ENCODE measurements at places on chromosomes 4 and X.

DNA sequence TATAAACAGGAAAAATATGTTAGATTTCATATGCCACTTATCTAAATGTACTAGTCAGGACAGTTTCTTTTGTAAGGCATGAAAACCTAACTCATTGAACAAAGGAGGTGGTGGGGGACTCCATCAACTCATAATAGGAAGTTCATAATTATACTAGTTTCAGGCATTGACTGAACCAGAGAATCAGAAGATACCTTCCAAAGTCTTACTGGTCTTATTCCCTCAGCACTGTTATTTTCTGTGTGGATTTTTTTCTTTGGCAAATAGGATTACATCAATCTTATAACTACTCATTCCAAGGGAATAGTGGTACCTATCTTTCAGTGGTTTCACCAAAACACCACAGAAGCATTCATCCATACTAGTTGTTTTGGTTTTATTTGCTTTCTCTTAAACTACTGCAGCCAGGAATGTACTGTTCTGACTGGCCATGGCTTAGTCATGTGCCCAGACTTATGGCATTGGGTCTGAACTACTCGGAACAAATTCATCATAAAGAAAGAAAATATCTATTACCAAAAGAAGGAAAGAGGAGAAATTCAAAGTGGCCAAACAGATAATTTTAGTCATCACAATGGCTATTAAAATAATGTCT, 273.9 kb downstream of the ARAP2 start:
- DNase-seq = no peak

DNA sequence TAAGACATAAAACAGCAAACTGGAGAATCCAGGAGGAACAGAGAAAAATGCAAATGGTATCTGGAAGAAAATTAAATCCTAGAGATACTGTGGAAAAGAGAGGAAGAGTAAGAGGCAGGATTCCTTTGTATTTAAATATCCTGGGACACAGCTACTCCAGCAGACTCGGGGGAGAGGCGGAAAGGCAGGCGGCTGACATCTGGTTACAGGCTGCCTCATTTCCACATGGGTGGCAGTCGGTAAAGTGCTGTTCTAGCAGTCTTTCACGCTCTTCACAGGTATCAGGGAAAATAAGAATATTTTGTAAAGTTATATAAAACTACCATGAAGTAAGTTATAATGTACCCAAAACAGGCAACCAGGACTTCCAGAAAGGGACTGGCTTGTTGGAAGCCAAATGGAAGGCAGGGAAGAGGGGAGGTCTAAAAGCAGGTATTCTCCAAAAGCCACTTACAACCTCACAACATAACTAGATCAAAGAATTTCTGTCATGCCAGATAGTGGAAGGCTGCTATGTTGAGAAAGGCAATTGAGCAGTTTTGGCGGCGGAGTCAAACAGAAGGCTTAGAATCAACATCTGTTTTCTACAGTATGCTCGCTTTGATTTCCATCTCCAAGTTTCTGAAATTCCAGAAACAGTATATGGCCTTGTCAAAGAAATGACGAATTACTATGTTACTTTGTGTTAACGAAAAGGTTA, 1.3 kb upstream of the TIGD2 start:
- DNase-seq = no peak

DNA sequence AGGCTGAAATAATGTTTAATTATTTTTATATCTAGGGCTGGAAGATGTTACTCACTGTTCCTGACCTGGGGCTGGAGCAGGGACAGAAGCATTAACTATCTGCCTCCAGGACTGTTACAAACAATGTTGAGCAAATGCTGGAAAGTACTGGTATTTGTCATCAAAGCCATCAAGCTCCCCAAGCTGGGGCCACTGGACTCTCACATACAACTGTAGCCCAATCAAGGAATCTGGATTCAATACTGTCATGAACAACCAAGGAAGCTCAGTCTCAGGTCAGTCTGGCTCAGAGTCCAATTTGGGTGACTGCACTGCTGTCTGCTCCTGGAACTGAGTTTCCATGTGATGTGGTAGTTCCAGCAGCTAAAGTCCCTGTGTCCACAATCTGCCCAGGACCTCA, 50.4 kb downstream of the APOO start:
- no peak for DNase-seq

DNA sequence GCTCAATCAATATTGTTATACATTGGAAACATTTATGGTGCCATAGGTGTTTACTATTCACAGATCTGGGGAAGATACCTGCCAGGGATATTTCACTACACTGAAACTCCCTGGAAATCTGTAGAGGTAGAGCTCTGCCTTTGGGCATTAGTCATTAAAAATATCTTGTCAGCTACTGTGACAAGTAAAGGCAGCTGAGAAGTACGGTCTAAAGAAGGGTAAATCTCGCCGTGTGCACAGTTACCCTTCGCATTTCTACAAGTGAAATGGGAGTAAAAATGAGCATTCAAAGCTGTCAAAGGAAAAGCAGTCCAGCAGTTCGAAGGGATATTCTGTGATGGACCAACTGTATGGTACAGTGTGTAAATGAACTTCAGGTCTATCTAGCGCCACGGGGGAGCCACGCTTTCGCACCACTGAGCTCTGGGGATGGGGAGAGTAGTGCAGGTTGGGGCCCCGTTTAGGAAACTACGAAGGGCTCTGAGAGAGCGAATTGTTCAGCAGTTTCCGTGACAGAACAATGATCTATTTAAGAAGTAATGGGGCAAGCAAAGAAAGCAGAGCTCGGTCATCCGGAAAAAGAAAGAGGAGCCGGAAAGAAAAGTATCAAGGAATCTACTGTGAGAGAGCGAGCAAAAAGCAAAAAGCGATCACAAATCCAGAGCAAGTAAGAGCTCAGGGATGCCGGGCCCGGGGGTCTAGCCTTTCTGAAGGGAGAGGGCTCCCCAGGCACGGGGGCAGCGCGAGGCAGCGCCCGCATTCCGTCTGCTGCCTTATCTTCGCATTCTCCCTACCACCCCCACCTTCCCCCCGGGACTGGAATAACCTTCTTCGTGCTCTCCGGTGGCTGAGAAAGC, 646 bp downstream of the TIGD4 start:
- no peak for DNase-seq

GRCh38 chr4:107034091-107034995, 1.8 kb downstream of the DKK2 start:
- DNase-seq = peak; percentile 53

- no peak for DNase-seq
Measured at GRCh38 chrX:100512471-100512870, 72.3 kb upstream of the TNMD start.

- no peak for DNase-seq
Measured at GRCh38 chr4:76055016-76055415, 19.1 kb upstream of the CXCL11 start.

DNA sequence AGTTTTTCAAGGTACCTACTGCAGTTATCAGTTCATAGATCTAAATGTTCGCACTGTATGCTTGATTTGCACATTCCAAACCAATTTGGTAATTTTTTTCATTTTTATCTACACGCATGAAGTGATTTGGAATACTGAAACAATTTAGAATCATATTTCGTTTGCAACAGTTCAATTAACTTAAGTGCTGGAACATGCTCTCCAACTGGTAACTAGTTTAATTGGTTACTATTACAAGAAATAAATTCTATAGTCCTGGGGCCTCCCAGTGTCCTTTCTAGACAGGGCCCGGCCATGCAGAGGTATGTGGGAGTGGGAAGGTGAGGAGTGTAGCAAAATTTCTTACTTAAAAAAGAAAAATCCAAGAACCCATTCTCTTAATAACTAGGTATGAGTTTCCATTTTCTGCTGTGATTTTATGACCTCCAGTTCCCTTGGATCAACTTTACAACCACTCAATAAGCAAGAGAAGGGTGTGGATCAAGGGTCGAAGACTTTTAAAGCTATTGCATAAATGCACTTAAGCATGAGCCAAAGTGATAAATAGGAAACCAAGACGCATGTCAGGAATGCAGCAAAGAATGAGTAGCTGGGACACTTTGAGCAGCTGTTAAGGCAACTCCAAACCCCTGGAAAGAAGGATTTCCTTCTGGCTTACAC, 106.9 kb downstream of the PPARGC1A start:
- DNase-seq = peak; percentile 5

- no peak for DNase-seq
Measured at GRCh38 chr4:181319629-181320028, 923.6 kb upstream of the TENM3 start.

GRCh38 chr4:124804584-124804983, 92.1 kb upstream of the ANKRD50 start:
- DNase-seq = no peak

DNA sequence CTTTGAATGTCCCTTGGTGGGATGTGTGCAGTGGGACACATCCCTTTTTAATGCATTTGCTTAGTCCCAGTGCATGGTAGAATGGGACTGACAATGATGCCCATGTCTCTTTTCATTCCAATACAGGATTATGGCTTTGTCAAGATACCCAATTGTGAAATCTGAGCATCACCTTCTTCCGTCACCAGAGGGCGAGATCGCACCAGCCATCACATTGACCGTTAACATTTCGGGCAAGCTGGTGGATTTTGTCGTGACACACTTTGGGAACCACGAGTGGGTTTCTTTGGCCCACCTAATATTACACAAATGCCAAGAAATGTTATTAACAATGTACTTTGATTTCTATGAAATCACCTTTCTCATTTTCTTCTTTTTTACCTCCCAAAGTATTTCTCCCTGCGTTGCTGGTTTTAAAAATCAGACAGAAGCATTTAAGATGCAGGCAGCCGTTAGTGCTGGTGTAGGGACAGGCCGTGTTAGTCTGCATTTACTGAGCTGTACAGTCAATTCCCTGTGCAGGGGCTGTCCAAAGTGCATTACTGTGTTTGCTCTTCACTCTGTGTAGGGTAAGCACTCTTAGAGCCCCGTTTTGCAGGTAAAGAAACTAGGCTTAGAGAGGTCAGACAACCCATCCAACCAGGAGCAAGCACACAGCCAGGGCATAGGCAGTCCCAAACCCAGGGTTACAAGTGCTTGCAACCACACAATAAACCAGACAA, 46.5 kb downstream of the CWH43 start:
- peak; percentile 16 for DNase-seq

GRCh38 chr4:7725951-7726350, 213.7 kb downstream of the AFAP1 start:
- peak; percentile 25 for DNase-seq

DNA sequence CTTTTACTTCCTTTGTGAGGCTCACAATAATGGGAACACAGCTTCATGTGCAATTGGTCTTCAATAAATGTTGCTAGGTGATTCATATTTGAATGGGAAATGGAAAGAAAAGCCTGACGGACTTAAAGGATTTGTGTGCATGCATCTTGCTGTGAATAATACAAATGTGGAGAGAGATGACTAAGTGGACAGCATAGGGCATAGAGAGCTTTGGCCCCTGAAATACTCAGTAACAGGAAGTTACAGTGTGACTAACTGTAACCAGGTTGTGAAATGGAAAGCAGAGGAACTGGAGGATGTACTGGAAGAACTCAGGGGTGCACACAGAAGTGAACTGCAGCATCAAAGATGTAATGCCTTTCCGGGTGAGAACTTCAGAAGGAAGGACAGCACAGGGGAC, 206.7 kb downstream of the MGST2 start:
- DNase-seq = peak; percentile 95

- DNase-seq = no peak
Measured at GRCh38 chrX:40157228-40158035, 59.7 kb upstream of the BCOR start.

- no peak for DNase-seq
Measured at GRCh38 chr4:100075486-100076270, 114.6 kb downstream of the DDIT4L start.

GRCh38 chr4:13980317-13981310, 353.1 kb upstream of the BOD1L1 start:
- peak; percentile 91 for DNase-seq

GRCh38 chr4:55311792-55312488, 34.1 kb upstream of the SRD5A3 start:
- DNase-seq = peak; percentile 31

GRCh38 chr4:24928708-24929107, 15.9 kb upstream of the CCDC149 start:
- DNase-seq = no peak

DNA sequence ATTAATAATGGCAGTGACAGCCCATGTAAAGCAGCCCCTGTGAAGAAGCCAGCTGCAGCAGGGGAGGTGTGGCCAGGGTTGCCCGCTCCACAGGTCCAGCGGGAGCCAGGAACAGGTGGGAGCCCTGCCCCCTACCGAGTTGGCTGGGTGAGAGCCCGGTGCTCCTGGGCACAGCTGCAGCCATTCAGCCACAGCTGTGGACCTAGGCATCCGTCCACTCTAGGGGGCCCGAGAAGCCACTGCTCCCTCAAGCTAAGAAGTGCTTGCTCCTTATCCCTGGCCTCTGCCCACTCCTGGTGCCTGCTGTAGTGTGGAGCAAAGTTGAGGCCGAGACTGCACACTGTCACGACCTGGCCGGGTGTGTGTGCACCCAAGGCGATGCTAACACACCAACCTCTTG, 1469.0 kb downstream of the PCDH7 start:
- no peak for DNase-seq

DNA sequence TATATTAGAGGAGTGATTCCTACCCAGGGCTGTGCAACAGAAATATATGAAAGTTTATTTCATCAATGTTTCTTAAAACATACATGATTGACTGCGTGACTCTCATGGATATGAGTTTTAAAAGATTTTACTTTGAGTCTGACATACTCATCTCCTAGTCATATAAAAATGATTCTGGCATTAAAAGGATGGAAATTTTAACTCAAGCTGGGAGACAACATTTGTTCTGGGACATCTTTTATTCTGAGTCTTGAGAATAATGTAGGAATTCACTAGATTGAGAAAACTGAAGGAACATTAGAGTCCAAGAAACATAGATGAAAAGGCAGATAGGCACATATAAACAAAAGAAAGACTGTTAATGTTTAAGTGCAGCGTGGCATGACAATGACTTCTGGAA, 649.6 kb downstream of the SPRY1 start:
- no peak for DNase-seq

Data from HCEC 1CT (cell line).